ENCODE measurements at places on chromosomes 3 and 15. TPM values are rescaled to one million over a fixed set of nuclear protein-coding genes. Genes with fewer than 3 reads are reported as not detected.

The ALDH1A3 gene
- total RNA-seq = not detected

The IQCF5 gene
- not detected for total RNA-seq

GRCh38 chr3:187713504-187713903 is 11.1 kb upstream of the RTP2 start:
- no peaks in the 10 kb centered on the region for H3K36me3 ChIP-seq
- H3K27me3 ChIP-seq = peaks cover 6% of the 10 kb centered on the region
- peak overlapping the region; percentile 47 for H3K27ac ChIP-seq
- H3K4me3 ChIP-seq = peak overlapping the region; percentile 11

- no peak for DNase-seq
- peaks cover 1% of the 10 kb centered on the region for H3K4me1 ChIP-seq
- H3K4me3 ChIP-seq = no peak overlapping the region
- H3K36me3 ChIP-seq = peaks cover 25% of the 10 kb centered on the region
These were observed 32.5 kb upstream of the GP5 start for GRCh38 chr3:194431554-194431953.
